ENCODE measurements at places on chromosomes 3 and 15.

DNA sequence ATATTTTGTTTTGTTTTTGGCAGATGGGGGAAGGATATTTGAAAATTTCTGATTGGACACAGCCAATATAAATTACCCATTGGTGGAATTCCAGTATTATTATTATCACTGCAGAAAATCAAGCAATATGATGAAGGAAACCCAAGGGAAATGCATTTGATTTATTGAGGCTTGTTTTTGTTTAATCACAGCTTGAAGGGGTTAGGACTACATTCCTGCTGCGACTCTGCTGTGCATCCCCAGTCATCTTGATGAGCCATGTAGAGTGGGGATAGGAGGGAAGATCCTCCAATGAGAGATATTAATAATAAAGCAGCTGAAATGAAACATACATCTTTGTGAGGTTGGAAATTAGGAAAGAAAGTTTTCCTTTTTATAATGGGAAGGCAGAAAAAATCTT lies 208.6 kb downstream of the GAP43 start:
- DNase-seq = no peak

DNA sequence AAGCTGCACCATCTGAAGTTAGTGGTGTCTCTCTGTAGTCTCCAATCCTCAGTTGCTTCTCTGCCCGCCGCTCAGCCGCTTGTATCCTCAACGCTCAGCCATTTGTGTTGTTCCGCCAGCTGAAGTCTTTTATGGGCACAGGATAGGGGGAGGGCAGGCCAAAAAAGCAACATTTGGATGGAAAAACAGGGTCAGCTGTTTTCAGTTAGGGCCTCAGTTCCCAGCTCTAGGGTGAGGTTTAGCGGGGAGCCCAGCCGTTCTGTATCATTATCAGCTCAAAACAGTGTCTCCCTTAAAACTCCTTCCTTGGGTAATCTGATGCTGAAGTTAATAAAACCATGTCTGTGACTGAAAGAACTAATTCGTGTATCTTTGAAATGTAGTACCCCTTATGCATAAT lies 329.5 kb upstream of the AZI2 start:
- no peak for DNase-seq

DNA sequence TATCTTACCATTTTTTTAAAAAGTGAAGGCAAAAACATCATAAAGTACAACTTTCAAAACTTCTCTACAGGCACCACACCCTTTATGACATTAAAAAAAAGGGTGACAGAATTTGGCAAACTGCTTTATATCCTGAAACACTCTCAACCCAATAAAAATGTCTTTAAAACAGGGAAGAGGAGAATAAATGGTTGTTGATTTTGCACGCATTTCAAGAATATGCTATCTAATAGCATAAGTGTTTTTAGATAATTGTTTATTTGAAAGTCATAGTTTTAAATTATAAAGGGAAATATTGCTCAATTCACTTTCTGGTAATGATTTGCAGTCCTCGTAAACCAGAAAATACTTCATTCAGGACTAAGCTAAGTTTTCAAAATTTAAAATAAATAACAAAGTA lies 1.7 kb upstream of the PCOLCE2 start:
- no peak for DNase-seq

DNA sequence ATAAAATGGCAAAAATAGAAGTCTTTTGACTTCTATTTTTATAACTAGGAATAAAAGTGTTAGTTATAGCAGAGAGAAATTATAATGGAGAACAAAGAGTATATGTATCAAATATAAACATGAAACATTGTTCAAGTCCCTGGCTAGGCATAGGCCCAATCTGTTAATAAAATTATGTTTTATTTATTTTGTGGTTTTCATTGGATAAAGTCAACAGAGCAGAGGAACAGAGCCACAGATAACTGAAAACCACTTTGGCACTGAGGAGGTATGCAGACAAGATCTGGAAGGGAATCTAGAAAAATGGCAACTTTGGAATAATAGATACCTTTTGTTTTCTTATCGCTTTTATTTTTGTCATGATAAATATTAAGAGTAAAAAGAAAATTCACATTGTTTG lies 50.4 kb upstream of the ICE2 start:
- no peak for DNase-seq

DNA sequence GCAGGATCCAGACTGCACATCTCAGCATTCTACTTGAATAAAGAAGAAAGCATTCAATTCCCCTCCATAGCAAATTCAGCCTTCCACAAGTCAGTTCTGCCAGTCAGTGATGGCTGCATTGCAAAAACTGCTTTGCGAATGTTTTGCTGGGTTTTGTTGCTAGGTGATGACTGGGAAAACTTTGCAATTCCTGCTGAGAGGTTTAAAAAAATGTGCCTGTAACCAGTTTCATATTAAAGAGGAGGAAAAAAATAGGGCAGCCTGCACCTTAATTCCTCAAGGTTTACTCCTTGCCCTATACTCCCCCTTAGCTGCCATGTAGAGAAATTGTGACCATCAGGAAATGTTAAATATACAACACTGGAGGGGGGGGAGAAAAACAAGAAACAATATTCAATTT lies 225.6 kb upstream of the ATP11B start:
- no peak for DNase-seq

- no peak for DNase-seq
These were observed 5.0 kb downstream of the MKRN3 start for GRCh38 chr15:23570486-23570885.

DNA sequence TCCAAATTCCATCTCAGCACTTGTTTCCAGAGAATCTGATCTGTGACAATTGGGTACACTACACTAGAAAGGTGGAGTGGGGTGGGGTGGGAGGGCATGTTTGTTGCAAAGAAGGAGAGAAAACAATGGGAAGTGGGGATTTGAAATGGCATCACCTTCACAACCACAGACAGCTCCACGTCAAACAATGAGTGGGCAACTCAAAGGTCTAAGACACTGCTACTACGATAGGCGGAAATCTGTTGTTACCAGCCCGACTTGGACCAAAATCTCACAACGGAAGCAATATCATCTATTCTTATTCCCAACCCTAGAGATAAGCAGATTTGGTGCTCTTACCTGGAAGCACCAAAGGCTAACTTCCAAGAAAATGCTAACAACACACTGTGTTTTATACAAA lies 3.3 kb downstream of the CYP19A1 start:
- no peak for DNase-seq

DNA sequence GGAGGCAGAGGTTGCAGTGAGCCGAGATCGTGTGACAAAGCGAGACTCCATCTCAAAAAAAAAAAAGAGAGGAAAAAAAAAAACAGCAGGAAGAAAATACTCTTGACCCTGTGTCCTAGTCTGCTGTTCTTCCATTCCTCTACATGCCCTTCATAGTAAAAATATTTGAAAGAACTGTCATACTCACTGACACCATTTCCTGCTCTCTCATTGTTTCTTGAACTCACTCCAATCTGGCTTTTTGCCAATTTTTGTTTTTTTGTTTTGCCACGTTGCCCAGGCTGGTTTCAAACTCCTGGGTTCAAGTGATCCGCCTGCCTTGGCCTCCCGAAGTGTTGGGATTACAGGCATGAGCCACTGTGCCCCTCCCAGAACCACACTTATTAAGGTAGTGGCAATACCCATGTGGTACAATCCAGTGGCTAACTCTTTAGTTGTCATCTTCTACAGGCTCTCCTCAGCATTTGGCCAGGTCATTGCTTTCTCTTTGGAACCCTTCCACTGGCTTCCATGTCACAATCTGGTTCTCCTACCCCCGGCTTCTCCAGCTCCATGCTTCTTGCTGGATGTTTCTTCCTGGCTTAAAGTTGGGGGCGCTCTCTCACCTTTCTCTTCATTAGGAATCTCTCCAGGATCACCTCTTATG lies 238.2 kb upstream of the C2CD4B start:
- DNase-seq = no peak

GRCh38 chr15:58227706-58228543 lies 89.7 kb downstream of the AQP9 start:
- DNase-seq = peak; percentile 16

DNA sequence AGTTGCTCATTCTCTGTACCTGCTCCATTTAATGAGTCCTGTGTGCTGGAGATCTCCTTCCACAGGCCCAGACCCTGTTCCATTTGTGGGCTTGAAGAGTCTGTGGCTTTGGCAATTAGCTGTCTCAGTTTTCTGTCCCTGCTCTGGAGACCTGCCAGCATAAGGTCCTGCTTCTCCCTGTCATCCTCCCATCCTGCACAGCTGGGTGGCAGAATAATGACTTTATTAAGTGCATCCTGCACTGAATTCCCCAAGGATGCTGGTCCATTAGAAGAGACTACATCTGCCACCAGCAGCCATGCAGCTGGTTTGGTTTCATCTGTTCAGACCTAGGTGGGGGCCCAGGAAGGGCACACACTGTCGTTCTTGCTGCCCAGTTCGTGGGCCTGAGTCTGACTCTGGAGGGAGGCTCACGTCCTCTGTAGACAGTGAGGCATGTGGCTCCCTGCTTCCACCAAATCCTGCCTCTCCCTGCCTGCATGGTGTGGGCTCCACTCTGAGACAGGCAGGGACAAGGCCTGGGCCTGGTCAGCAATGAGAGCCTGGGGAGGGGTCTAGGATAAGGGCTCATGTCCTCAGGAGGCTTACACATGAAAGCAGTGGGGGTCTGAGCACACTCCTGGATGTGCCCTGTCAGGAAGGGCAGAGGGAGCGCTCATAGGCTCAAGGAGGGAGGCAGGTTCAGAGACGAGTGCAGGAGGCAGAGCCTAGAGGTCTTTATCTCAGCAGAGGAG lies 78.4 kb upstream of the PRR23E start:
- no peak for DNase-seq

DNA sequence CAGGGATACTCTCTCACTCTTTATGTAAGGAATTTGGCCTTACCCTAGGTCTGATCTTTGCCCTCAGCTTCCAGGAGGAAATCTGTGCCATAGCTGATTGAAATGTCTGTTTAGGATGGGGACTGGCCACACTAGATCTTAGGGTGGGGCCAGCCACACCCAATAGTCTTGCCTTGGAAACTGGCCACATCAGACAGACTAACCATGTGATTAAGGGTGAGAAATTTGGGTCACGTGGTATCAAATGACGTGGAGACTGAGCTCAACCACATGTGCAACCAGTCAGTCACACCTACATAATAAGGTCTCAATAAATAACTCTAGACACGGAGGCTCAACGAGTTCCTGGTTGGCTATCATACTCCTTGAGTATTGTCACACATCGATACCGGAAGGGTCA lies 113.5 kb downstream of the CNTN3 start:
- no peak for DNase-seq

DNA sequence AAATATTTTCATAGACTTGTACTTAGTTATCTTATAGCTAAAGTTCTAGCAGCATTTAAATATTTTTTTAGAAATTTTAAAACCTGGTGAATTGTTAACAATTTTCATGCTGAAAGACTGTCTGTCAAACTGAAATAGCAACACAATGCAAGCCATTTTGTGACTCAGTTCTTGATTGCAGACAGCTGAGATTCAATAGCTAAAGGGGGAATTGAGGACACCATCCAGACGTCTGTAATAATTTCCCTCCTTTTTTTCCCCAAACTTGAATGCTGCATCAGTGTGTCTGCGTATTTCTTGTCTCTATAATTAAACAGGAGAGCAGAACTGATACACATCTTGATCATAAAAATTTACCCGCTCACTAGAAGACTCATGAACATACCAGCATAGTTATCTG lies 468.3 kb downstream of the GBE1 start:
- no peak for DNase-seq

DNA sequence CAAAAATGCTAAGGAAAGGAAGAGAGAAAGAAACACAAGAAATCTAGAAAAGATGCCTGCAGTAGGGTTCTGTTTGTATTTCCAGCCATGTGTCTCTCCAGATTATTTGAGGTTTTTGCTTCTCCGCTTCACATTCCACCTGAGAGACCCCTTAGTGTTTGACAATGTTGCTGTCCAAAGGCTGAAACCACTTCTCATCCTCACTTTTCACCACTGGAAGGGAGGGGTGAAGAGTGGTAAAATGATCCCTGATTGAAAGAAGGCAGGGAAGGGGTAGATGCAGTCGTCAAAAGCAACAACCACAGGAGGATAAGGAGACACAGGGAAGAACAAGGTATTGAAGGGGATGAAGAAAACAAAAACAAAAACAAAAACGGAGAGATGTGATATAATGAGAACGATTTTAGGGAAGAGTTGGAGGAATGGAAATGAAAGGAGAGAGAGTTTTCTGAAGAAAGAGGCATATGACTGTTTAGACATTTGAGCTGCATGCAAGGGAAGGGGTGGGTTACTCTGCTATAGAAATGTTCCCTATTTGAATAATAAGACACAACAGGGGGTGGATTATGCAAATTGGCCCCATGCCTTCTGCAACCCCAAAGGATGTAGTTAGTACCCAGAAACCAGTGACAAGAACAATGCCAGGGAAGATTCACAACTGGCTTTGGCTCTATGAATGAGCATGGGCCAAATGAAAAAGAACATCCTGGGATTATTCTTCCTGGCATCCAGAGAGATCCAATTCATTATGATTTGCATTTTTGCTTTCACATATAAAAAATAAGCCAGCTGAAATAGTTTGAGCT lies 235.9 kb downstream of the GAP43 start:
- no peak for DNase-seq

- no peak for DNase-seq
These were observed 38.9 kb downstream of the ZFAND6 start for GRCh38 chr15:80098341-80098740.
